Right renal cortex interstitium (tissue), 3 donors: ENCODE measurements at places on chromosomes 5 and 9. TPM values are rescaled to one million over a fixed set of nuclear protein-coding genes. Genes with fewer than 3 reads are reported as not detected.

GRCh38 chr5:170313344-170313743, 15.8 kb upstream of the LCP2 start:
- no peak for DNase-seq

DNA sequence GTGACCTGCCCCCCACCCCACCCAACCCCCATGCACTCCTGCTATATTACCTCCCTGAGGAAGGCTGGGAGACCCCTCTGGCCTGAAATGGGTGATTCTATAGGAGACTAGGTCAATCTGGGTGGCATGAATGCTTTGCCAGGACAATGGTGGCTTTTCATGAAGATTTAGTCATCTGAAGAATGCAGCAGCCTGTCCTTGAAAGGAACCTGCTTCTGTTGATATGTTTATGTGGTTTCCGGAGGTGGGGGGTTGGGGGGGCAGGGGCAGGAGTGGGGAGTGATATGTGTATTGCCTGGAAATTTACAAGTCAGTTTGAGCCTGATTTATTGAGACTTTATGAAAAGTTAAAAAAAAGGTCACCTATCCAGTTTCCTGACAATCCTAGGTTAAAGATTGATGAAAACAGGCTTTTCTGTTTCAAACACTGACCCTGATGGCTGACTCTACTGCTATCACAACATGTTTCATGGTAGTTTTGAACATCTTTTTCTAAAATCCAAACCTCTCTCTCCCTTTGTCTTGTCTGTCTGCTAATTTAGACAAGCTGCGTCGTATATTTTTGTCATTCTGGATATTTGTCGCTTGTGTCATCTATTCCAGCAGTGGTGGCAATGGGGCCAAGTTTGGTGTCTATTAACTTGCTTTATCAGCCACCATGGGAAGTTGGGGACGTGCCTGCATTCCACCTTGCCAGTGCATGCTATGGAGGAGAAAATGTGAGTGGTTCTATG, 153.7 kb upstream of the EGFLAM start:
- DNase-seq, result no peak

The CARD6 gene
- 3.2 TPM for polyA plus RNA-seq

GRCh38 chr5:5658889-5659465, 236.5 kb downstream of the ICE1 start:
- DNase-seq, result no peak

DNA sequence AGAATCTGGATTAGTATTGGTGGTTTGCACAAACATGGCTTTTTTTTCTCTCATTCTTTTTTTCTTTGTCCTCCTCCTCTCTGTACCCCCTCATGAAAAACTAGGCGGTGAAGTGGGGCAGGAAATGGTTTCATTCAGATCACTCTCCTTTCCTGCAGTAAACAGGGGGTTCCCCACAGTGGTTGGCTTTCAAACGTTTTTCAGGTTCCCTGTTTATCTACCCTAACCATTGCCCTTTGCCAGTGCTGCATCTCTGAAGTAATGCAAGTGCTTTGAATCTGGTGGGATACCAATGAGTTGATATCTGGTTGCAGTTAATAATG, 29.8 kb downstream of the NR4A3 start:
- DNase-seq, result no peak

- DNase-seq, result no peak
These were observed 22.8 kb downstream of the HMCN2 start for GRCh38 chr9:130288393-130288792.

DNA sequence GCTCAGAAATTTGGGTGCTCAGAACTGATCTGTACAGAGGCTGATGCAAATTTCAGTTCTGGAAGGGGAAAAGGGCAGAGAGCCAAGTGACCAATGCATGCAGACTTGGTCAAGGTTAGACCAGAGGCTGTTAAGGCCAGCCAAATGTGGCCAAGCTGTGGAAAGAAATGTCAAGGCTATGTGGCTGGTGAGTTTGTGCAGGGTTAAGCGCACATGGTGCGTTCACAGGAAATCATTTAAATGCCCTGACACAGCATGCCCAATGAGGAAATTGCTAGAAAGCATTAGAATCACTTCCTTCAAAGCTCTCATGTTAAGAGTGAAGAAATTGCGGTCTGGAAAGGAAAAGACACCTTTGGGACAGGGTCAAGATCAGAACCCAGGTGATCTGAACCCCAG, 58.0 kb downstream of the PTPN3 start:
- no peak for DNase-seq

The PCDHGB7 gene
- polyA plus RNA-seq, result 16.9 TPM

The FAM169A gene
- 20.3 TPM for polyA plus RNA-seq

GRCh38 chr9:129253803-129254381, 75.8 kb upstream of the IER5L start:
- no peak for DNase-seq
